ENCODE measurements at places on chromosomes 3 and 15.

- no peak for DNase-seq
These were observed 40.3 kb upstream of the PARL start for GRCh38 chr3:183924956-183925355.

- DNase-seq = no peak
These were observed 773.7 kb upstream of the NR2F2 start for GRCh38 chr15:95556866-95557225.

GRCh38 chr15:80247320-80247719 lies 4.7 kb downstream of the CTXND1 start:
- DNase-seq = no peak

- no peak for DNase-seq
These were observed 7.8 kb upstream of the CTDSPL start for GRCh38 chr3:37853691-37854413.

DNA sequence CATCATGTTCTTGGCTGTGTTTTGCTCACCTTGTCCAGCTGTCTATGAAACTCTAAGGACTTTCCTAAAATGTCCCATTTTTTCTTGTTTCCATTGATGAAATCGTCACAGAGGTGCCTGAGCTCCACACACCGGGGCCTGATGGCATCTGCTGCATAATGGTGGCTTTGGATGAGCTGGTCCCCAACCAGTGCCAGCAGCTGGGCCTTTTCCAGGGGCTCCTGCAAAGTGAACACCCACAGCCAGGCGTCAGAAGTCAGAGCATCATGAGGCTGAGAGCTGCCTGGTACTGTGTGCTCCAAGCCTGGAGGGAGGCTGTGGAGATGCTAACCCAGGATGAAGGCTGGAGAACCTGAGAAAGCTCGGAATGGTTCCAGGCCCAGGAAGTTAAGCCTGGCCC lies 46.9 kb downstream of the B3GNT5 start:
- DNase-seq = no peak

- DNase-seq = peak; percentile 44
These were observed 458.3 kb upstream of the CBLB start for GRCh38 chr3:106326941-106327695.

GRCh38 chr15:60844010-60844409 lies 365.1 kb upstream of the ICE2 start:
- DNase-seq = no peak

DNA sequence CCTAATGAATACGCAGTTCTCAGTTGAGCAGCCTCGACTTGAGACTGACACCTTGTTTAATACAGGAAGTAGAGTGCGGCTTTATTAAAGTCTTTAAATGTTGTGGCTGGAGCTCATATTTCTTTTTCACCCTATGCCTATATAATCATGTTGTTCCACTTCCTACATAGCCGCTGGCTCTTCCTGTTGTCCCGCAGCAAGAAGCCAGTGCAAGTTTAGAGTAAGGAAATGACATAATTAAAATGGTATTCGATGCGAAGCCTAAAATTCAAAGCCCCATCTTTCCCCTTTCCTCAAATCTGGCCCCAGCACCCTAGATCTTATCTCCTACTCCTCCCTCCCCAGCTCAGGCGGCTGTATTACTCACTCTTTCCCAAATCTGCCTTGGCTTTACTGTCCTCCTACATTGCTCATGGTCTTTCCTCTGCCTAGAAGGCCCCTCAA lies 7.5 kb upstream of the PHLDB2 start:
- DNase-seq = no peak

- DNase-seq = no peak
These were observed 30.9 kb downstream of the PRKCD start for GRCh38 chr3:53191836-53192480.

DNA sequence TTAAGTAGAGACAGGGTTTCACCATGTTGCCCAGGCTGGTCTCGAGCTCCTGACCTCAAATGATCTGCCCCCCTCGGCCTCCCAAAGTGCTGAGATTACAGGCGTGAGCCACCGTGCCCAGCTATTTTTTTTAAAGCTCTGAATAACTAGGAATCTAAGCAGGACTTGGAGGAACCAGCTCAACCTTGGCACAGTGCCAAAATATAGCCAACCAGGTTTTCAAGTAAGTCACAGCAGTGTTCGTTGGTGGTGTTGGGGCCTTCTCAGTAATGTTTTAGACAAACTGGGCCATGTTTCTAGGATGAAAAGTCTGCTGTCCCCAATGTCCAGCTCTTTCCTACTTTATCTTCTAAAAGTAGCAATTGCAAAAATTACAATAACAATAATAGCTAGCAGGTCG lies 6.4 kb upstream of the ADAM10 start:
- no peak for DNase-seq

GRCh38 chr3:98731720-98732285 lies 31.3 kb upstream of the ST3GAL6 start:
- DNase-seq = peak; percentile 76

GRCh38 chr3:10164546-10165393 lies at the start of gene IRAK2:
Gene IRAK2, plus strand, starts transcription at chr3:10164919. Its CDS starts 36 bp downstream, at chr3:10164955.
- DNase-seq = peak; percentile 57

- no peak for DNase-seq
These were observed 237.3 kb downstream of the XXYLT1 start for GRCh38 chr3:195033531-195034091.

DNA sequence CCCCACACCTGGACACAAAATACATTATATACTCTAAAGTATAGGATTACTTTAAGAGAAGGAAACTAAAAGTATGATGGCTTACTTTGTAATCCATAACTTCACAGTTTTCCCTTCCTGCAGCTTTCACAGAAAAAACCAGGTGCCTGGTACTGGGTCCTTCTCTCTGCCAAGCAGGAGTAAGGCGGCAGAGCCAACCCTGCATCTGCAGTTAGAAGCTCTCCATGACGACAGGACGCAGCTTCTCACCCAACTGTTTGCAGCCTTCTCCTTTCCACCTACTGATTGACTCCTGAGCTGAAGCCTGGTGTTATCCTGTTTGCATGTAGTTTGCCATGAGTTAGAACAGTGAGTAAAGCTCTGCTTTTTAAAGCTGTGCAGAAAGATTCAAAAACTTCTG lies 6.7 kb downstream of the MRAS start:
- no peak for DNase-seq

DNA sequence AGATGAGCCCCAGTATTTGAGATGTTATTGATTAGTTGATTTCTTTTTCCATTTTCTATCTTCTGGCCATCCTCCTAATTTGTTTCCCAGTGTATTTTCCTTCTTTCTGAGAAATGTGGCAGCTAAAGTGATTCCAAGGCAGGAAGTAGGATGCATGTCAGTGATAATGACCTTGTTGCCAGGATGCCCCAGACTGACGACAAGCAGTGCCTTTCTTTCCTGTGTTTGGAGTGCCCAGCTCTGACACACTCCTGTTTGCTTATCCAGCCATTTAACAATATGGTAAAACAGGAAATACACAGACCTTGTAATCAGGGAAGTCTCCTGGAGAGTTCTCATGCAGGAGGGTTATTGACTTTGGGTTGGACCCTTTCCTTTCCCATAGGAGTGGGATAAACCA lies 20.4 kb downstream of the TMOD2 start:
- no peak for DNase-seq

DNA sequence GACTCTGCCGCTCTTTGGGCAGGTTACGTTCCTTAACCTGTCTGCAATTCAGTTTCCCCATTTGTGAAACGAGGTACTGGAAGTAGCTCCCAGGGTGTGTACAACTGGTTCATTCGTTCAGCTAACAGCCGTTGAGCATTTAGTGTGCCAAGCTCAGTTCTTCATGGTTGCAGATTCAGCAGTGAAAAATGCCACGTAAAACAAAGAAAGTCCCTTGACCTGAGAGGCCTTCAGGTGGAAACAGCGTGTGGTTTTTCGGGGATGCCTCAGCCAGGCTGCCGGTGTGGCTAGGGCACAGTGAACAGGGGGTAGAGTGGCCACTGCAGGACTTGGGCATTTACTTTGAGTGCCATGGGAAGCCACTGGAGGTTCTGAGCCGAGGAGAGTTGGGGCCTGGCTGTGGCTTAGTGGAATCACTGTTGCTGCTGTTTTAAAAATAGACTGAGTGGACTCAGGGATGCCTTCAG lies 4.7 kb downstream of the SYNM start:
- no peak for DNase-seq

DNA sequence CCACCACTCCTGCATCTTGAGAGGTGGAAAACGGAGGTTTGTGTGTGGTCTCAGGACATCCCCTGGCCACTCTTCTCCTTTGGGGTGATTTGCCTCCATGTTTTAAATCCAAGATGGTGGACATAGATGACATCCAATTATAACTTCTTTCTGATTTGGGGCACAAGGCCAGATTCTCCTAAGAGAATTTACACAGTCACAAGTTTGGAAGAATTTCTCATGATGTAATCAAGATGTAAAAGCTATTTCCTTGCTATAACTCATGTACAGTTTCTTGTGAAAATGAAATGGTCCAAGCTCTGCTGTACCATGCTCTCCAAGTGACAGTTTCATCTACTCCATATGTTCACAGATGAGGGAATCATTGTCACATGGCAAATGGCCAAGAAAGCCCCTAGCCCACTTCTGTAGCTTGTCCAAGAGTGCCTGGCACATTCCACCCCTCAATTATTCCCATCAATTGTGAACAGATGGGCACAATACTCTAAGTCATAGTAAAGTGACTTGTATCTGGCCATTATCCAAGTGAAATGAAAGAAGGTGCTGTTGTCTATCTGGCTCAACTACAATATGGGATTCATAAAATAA lies 134.6 kb upstream of the ROPN1 start:
- DNase-seq = peak; percentile 29

GRCh38 chr3:112456147-112456546 lies 43.1 kb downstream of the BTLA start:
- no peak for DNase-seq

DNA sequence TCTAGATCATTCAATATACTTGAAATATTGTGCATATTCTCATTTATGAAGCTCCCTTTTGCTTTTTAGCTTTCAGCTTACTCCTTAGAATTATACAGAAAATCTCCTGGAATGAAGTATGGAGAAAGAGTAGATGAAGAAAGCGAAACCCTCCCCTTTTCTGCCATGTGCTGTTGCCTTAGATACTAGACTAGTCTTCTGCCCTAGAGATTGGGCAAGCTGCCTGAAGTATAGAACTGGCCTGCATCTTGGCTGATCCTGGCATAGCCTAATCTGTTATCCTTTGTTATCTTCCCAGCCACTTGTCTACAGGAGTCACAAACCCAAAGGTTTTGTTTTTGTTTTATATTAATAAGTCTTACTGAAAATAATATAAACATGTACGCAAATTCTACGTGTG lies 138.8 kb downstream of the RBPMS2 start:
- no peak for DNase-seq

DNA sequence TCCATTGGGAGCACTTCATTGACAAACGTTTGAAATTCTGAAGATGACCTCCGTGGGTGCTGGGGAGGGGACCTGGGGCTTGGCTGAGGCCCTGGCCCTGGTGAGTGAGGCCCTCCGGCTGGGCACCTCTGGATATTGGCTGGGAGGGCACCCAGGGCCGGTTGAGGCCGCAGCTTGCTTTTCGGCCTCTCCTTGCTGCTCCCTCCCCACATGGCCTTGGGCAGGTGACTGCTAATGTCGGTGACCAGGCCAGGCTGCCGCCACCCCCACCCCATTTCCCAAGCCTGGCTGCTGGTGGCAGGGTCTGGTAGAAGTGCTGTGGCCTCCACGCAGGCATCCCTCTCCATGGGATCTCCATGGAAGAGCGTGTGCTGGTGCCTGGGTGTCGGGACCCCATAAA lies 39.5 kb downstream of the TM2D3 start:
- DNase-seq = no peak

DNA sequence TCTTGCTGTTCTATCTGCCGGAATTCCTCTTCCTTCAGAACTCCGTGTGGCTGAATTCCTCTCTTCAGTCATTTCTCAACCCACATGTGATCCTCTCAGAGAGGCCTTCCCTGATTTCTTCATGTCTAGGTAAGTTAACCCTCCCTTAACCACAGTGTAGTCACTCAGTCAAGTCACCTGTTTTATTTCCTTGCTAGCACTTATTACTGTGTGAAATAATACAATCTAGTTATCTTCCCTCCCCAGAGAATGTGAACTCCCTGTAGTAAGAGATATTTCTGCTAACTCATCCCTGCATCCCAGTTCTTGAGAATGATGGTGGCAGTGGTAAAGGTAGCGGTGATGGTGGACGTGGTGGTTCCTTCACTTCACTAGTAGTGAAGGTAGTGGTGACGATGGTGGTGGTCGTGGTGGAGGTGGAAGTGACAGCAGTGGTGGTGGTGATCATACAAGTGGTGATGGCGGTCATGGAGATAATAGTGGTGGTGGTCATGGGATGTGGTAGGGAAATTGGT lies 33.3 kb downstream of the COL6A5 start:
- DNase-seq = no peak

DNA sequence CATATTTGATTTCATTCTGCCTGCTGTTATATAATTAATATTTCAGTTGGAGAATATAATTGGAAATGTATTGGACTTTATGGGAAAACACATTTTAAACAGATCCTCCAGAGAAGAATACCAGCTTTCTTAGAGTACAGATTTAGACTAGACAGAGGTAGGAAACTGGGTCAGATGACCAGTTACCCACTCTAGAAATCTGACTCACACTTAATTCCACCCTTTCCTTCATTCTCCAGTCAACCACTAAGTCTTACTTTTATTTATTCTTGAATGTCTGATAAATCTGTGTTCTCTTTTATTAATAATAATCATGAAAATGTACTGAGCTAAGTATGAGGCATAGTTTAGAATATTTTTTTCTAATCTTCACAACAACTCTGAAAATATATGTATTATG lies 110.7 kb downstream of the LRRC49 start:
- DNase-seq = peak; percentile 36

GRCh38 chr3:178856804-178857203 lies 214.8 kb downstream of the ZMAT3 start:
- DNase-seq = no peak

DNA sequence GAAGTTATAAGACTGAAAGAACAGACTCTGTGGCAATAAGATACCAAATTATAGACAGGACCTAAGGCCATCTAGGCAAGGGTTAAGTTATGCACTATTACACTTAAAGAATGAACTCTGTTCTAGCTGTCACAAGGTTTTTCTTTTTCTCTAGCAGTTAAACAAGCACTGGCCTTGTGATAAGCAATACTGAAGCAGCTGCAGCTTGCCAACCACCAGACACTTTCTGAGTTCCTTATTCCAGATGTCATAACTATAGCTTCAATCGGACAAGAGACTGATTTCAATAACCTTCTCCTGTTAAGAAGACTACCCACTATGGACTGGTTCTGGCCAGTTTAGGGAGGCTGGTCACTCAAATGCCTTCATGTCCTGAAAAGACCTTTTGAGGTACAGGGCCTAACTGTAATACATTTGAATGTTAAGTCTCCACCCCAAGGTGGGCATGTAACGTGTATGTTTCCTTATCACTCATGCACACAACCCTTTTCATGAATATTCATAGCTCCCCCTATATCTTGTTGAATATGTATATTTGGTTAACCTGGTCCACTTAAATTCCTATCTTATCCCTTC lies 85.8 kb downstream of the CFAP20DC start:
- peak; percentile 46 for DNase-seq

Measured in SK-MEL-5 (cell line).